ENCODE measurements at places on chromosomes 12 and 14.

- no peak for DNase-seq
These were observed 4.7 kb upstream of the CHST11 start for GRCh38 chr12:104452087-104452486.

- DNase-seq = no peak
These were observed 55.0 kb upstream of the BICD1 start for GRCh38 chr12:32051511-32052211.

DNA sequence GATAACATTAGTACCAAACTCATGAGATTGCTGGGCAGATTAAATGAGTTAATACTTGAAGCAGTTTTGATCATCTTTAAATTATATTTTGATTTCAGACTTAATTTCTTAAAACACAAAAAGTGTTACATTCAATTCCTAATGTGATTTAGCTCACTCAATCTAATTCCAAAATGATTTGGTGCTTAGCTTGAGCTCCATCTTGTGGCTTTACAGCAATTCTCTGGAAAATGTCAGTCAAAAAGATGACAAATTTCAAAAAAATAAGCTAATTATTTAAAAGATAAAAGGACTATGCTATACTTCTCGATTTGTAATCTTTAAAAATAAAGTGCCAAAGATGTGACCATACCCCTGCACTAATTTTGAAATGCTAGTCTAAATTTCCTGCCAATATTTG is 10.1 kb downstream of the LLPH start:
- no peak for DNase-seq

- no peak for DNase-seq
These were observed 53.4 kb downstream of the PRMT8 start for GRCh38 chr12:3544296-3544965.

DNA sequence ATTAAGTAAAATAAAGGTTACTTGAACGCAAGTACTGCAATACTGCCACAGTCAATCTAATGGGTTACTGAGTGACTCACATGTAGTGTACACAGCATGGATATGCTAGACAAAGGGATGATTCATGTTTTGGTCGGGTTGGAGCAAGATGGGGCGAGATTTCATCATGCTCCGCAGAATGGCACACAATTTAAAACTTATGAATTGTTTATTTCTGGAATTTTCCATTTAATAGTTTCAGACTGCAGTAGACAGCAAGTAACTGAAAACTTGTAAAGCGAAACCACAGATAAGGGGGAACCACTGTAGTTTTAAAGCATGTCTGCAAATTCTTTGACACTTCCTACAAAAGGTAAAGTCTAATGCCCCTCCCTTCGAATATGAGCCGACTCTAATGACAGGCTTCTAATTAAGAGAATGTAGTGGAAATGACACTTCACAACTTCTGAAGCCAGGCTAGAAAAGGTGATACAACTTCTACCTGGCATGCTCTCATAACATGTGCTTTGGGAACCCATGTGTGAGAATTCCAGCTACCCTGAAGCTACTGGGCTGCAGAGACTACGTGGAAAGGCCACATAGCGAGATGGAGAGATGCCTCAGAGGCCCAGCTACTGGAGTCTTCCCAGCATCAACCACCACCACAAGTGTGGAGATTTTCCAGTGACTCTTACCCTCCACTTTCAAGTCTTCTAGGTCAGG is 13.9 kb upstream of the TCP11L2 start:
- no peak for DNase-seq

DNA sequence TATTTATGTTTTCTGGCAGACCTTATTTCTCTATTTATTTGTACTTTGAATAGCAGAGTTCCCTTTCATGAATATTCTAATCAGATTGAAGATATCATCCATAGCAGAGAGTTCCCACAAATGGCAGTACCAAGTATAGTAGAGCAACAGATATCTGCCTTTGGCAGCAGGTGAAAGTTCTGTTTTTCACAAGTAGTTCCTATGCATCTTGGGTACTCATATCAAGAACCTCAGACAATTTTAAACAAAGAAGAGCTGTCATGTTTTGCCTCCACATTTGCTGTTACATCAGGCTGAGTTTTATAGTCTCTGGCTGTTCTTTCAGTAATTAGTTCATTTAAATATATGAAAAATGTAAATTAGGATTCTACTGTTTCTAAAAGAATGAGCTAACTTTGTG is 252.0 kb downstream of the KCNC2 start:
- no peak for DNase-seq

- DNase-seq = no peak
These were observed 44.0 kb upstream of the FRMD6 start for GRCh38 chr14:51607711-51608110.

- DNase-seq = no peak
These were observed 21.5 kb downstream of the SCARB1 start for GRCh38 chr12:124842073-124842749.

DNA sequence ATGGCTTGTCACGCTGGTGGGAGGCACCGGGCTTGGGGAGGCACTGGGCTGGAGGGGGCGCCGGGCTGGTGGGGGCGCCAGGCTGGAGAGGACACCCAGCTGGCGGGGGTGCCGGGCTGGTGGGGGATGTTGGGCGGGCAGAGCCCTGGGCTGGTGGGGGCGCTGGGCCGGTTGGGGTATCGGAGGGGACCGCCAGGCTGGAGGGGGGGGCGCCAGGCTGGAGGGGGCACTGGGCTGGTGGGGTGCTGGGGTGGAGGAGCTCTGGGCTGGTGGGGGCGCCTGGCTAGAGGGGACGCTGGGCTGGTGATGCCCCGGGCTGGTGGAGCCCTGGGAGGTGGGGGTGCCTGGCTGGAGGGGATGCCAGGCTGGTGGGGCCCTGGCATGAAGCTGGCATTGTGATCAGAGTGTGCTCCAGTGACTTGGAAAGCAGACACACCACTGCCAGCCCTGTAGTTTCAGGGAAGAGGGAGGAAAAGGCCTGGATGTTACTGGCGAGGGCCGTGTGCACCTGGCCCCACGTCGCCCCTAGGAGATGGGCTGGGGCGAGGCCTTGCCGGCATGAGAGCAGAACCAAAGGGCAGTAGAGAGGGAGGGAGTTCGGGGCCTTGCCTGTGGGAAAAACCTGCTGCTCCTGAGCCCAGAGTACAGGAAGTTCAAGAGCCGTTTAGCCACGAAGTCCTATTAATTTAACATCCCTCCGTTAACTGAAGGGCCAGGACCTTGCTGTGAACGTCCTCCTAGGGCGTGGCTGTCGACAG is 13.1 kb downstream of the TEDC1 start:
- DNase-seq = no peak

- DNase-seq = peak; percentile 17
These were observed 304.8 kb upstream of the OR4E1 start for GRCh38 chr14:21978184-21978998.

GRCh38 chr12:67966560-67966959 is 22.7 kb upstream of the IFNG-AS1 start:
- DNase-seq = no peak

GRCh38 chr14:64569138-64569631 is 19.4 kb downstream of the PPP1R36 start:
- DNase-seq = no peak

DNA sequence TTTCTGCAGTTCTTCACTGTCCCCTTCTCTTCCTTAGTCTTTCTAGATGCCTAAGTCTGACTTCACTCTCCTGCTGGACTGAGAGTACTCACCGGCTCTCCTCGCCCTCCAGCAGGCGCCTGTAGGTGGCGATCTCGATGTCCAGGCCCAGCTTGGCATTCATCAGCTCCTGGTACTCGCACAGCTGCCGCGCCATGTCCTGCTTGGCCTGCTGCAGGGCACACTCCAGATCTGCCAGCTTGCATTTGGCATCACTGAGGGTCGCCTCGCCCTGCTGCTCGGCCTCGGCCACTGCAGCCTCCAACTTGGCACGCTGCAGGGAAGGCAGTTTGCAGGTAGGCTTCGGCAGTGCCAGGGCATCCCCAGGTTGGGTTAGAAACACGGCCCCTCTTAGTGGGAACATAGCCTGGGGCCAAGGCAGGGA is 5.2 kb downstream of the KRT84 start:
- peak; percentile 31 for DNase-seq

GRCh38 chr14:93941293-93941910 is 14.3 kb downstream of the FAM181A start:
- no peak for DNase-seq

GRCh38 chr12:38892976-38893375 is 12.4 kb downstream of the CPNE8 start:
- DNase-seq = no peak

GRCh38 chr14:68809524-68809923 is 16.7 kb upstream of the ZFP36L1 start:
- no peak for DNase-seq

DNA sequence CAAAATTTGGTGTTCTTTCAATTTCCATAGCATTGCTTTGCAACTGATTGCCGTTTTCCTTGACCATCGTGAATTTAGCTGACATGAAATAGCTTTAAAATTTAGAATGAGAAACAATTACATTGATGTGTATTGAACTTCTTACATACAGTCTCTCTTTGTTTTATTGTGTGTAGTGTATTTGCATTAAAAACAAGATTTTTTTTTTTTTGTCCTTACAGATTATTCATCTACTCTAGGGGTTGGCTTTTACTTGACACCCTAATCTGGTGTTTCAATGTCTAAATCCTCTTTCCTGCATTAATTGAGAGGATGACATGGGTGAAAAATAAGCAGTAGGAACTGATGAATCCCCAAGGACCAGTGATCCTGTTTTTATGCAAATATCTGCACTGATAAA is 20.6 kb downstream of the LIN52 start:
- DNase-seq = no peak

DNA sequence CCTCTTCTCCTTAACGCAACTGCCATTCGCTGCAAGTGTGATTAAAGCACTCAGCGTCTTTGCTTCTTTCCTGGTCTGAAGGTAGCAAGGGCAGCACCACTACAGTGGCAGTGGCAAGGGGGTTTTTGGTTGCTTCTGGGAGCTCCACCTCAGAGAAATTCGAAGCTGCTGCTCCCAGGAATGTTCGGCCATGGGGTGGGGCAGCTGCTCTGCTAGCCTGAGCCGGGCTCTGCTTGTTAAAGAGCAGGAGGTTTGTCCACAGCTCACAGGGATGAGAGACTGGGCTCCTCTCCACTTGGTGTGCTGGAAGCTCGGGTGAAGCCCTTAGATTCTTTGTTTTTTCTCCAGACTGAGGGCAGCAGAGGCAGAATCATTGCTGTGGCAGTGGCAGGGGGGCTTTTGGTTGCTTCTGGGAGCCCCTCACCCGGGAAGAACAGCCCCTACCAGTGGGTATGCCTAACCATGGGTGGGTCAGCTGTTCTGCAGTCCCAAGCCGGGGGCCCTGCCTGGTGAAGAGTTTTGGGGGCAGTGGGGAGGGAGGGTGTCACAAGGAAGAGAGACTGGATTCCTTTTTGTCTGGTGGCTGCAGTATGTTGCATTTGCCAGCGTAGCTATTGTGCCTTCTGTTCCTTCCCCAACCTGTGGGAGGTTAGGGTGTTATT is 340.2 kb downstream of the AEBP2 start:
- no peak for DNase-seq

GRCh38 chr12:61687407-61687806 is 572.8 kb upstream of the USP15 start:
- no peak for DNase-seq

- no peak for DNase-seq
These were observed 52.9 kb downstream of the SH2B3 start for GRCh38 chr12:111458546-111459172.

DNA sequence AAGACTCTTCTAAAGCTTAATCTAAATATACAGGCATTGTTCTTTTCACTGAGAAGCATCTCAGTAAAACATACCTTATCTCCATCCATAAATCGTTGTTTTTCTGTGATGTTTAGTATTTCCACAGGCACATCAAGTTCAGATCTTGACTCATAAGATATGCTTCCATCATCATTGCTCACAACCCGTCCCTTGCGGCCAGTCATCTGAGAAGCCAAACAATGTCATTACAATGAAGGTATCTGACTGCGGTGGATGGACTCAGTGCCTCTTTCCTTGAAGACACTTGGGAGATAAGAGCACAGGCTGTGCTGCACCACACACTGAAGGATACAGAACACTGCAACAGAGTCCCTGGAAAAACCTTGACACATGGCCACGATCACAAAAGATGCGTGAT is 44.8 kb downstream of the SBNO1 start:
- DNase-seq = no peak

GRCh38 chr14:95485222-95485819 is 31.1 kb downstream of the SYNE3 start:
- no peak for DNase-seq

DNA sequence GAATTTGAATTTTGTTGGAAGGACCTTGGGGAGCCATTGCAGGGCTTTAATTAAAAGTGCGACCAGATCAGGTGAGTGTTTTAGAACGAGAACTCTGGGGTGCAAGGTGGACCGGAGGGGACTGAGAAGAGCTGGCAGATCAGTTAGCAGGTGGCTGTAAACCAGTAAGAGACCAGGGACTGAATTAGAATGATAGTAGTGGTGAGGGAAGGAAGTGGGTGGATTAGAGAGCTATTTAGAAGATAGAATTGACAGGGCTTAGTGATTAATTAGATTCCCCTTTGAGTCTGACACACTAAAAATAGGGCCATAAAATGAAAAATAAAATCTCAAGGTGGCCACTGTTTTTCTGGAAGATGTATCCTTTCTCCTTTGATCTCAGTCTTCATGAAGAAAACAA is 44.8 kb downstream of the PLXNC1 start:
- no peak for DNase-seq

DNA sequence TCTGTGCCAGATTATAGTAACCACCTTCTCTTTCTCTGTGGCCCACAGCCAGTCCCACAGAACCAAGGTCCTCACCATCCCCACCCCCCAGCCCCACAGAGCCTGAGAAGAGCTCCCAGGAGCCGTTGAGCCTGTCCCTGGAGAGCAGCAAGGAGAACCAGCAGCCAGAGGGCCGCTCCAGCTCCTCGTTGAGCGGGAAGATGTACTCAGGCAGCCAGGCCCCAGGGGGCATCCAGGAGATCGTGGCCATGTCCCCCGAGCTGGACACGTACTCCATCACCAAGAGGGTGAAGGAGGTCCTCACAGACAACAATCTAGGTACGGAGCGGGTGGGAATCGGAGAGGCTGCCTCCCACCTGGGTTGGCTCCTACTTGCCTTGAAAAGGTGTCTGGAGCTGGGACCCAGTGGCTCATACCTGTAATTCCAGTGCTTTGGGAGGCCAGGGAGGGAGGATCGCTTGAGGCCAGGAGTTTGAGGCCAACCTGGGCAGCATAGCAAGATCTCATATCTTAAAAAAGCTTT is 34.4 kb downstream of the PHETA1 start:
- DNase-seq = no peak

- DNase-seq = peak; percentile 68
These were observed 53.0 kb downstream of the TRIM9 start for GRCh38 chr14:51041883-51042282.

DNA sequence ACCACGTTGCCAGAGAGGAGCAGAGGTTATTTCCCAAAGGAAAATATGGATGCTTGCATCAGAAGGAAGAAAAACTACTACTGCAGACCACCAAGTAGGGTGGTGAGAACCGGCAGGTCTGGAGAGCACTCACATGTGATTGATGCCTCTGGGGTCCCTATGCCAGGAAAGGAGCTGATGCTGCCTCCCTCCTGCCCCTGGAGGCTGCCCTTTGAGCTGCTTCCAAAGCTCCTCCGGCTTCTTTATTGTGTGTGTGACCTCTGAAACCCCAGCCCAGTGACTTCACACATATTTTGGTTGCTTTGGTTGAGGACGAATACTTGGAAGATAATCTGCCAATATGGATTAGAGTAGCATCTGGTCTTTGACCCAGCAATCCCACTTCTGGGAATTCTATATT is 133.4 kb downstream of the AACS start:
- DNase-seq = no peak

All from cerebellar cortex (tissue), 1 donor.